ENCODE measurements at places on chromosomes 4 and X.
A peak's percentile ranks its signal among the peaks of the same experiment; 100 is the strongest.

DNA sequence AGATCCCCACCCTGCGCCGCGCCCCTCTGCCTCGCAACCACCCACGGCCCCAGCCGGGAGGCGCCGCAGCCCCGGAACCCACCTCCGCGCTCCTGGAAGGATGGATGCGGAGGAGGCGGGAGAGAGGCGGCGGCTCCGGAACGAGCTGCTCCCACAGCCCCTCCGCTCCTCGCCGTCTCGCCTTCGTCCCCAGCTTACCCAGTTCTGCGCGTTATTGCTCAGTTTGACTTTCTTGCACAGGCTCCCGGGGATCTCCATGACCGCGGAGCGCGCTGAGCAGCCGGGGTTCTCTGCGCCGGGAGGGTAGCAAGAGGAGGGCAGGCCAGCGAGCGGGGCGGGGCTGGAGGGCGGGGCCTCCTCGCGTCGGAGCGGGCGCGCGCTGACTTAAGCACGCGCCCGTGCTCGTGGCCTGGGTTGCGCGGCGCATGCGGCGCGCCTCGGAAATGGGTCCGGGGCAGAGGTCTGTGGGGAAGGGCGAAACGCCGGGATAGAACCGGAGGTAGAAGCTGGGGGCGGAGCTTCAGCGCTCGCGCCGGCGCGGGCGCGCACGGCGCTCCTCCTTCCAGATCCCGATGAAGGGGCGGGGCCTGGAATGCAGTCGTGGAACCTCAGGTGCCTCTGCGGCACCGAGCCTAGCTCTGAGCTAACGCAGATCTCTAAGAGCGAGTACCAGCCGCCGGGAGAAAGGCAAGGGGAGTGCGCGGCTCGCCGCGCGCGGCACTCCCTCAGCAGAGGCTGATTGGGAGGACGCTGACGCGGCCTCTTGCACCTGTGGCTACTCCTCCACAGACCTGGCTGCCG lies at the start of gene PAPSS1:
TSS of gene PAPSS1 (minus strand) at position 313 of the 801 bp plus-strand sequence. CDS start at position 258, 55 bp downstream.
- peak; percentile 82 for DNase-seq

GRCh38 chr4:185379326-185380295 lies 16.1 kb downstream of the LRP2BP start:
- DNase-seq = no peak

DNA sequence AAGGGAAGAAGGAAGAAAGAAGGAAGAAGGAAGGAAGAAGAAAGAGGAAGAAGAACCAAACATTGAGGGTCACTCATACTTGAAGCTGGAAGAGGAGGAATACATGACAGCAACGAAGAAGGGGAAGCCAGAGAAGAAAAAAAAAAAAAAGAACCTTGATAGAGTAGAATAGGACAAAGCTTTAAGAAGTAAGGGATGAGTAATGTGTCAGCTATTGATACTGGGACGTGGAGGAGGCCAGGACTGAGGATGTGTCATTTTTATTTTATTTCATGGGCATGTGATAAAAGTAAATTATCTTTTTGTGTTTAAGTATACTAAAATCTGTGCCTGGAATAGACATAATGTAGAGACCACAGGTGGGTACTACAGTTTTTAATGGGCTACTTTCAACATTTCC lies 6.4 kb downstream of the EDA2R start:
- no peak for DNase-seq

DNA sequence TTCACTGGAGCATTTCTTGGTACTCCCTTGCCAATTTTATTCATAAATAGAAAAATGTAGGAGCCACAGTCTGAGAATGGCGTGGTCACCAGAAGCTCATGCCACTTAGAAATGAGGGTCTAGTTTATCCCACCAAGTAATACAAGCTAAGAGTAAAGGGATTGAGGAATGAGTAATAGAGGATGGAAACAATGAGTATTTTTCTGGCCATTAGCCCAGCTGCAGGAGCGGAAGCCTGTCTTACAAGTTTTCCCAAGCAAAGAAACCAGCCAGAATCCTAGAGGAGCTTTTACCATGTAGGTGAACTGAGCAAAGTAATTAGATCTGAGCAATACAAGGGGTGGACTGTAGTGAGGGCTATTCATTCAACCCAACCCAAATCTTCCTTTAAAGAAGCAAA lies 160.7 kb upstream of the NPY2R start:
- no peak for DNase-seq

- DNase-seq = no peak
Measured at GRCh38 chr4:56311299-56311975, 75.9 kb downstream of the AASDH start.

GRCh38 chr4:165922747-165923146 lies 49.7 kb downstream of the TLL1 start:
- no peak for DNase-seq

All from cortex of kidney (tissue), 1 donor.